Dermis microvascular lymphatic vessel endothelial cell (primary cell): ENCODE measurements at places on chromosomes 11 and 22. TPM values are rescaled to one million over a fixed set of nuclear protein-coding genes. Genes with fewer than 3 reads are reported as not detected.

DNA sequence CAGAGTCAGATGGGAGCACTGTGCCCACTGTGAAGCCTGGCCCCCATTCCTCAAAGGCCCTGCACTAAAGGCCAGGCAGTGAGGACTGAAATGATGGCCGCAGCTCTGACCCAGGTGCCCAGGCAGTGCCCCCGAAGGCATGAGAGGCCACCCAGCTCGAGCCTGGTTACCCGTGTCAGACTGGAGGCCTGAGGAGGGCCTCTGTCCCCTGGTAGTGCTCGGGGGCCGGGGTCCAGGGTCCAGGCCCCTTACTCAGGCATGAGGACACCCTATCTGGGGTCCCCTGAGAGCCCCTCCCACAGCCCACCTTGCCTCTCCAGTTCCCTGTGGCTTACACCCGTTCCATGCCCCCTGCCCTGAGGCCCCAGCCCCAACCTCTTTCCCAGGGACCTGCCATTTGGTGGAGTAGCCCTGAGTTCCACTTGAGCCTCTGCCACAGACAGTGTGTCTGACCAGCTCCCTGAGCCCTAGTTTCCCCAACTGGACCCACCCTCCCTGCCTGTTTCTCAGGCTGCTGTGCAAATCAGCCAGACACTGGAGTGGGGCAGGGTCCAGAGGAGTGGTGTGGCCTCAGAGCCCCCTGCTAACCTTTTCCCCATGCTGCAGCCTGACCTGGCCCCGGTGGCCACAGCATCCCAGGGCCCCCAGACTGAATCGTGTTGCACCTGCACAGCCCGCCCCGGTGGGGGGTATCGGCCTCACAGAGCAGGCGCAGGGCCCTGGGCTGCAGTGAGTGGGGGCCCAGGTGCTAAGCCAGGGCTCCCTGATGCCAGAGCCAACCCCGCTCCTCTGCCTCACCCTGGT, 10.8 kb upstream of the ANKRD13D start:
- DNase-seq: no peak

GRCh38 chr11:64245797-64246620, 734 bp downstream of the PPP1R14B start:
- DNase-seq: peak; percentile 90

DENND6B gene
- 0.64 and 1.9 TPM in 2 replicates for total RNA-seq

- no peak for DNase-seq
Observed at GRCh38 chr11:36105743-36106581, 162.1 kb downstream of the LDLRAD3 start.

- no peak for DNase-seq
Observed at GRCh38 chr11:1651411-1651980, 21.9 kb downstream of the KRTAP5-5 start.

TRIM51 gene
- total RNA-seq: not detected in 2 replicates

DNA sequence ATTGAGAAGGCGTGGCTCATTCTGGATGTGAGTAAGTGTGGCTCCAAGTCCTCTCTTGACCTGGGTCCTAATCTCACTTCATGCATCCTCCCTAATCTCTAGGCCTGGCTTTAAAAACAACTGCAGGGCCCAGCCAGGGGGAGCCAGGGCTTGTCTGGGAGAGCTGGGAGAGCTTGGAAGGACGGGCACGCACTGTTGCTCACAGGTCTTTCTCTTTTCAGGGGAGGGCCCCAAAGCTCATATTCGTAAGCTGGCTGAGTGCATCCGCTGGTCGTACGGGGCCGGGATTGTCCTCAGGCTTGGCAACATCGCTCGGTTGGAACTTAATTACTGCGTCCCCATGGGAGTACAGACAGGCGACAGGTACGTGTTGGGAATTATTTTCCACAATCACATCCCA, 34.1 kb upstream of the PARVB start:
- no peak for DNase-seq

TREH gene
- not detected in 2 replicates for total RNA-seq

- DNase-seq: no peak
Observed at GRCh38 chr11:118948000-118948399, 8.1 kb upstream of the UPK2 start.

RFPL2 gene
- 0.13 TPM in 1 of 2 replicates, not detected in the other for total RNA-seq
